NCI-H1417 treated with DMSO at 0.1 percent for 48 hours (cell line): ENCODE measurements at places on chromosomes 16 and 17.

DNA sequence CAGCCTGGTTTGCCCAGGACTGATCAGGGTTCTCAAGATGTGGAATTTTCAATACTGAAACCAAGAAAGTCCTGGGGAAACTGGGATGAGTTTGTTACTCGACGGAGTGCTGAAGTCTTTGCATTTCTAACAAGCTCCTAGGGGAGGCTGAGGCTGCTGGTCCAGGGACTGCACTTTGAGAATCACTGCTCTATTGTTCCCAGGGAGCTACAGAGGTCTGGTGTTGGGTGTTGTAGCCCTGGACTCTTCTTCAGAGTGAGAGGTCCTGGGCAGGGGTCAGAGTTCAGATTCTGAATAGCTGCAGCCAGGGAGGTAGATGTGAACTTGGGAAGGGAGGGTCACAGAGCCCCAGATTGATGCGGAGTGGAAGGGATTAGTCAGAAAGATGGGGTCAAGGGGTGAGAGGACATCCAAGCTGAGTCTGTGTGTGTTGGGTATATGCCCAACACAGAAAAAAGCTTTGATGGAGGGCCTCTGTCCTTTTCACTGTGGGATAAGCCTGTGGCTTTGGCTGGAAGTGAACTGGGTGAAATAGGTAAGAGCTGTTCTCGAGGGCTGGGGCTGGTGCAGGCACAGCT is 14.1 kb downstream of the TMEM238L start:
- no peak for DNase-seq

GRCh38 chr17:1743088-1743439 is 393 bp downstream of the SERPINF2 start:
- no peak for DNase-seq

- no peak for DNase-seq
Observed at GRCh38 chr16:69513180-69513966, 52.4 kb upstream of the NFAT5 start.

DNA sequence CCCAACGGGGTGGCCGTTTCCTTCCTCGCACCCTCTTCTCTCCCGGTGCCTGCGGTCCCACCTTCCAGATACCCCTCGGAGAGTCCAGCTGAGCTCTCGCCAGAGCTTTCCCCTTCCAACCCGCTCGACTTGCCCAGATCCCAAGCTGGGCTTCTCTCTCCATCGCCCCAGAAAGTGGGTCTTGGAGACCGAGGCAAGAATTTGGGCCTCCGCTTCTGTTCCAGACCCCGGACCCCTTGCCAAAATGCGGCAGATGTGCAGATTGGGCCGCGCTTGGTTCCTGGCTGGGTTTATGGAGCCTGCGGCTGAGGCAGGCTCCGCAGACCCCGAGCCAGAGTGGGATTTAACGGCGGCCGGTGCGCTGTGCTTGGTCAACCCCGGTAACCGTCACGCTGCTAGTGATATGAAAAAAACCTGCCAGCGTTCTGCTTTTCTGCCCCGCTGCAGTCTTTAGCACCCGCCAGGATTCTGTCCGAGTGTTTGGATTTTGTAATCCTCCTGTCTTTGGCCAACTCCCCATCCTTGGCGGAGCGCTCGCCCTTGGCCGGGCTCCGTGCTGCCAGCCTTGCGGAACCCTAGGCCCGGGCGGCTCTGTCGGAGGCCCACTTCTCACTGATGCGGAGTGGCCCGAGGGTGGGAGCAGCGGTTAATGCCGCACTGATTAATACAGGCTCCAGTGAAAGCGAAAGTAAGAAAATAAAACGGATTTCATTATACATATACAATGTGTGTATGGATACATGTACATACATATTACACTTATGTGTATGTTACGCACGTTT is 754 bp upstream of the SLFN11 start:
- no peak for DNase-seq

DNA sequence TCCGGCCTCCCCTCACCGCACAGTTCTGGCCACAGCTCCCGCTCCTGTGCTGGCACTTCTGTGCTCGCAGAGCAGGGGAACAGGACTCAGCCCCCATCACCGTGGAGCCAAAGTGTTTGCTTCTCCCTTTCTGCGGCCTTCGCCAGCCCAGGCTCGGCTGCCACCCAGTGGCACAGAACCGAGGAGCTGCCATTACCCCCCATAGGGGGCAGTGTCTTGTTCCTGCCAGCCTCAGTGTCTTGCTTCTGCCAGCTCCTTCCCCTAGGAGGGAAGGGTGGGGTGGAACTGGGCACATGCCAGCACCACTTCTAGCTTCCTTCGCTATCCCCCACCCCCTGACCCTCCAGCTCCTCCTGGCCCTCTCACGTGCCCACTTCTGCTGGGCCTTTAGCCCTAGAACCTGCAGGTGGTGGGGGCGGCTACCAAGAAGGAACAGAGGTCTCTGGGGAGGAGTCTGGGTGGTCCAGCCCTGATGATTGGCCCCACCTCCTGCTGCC is 645 bp upstream of the ELMO3 start:
- no peak for DNase-seq
